ENCODE measurements at places on chromosomes 16 and 17. TPM values are rescaled to one million over a fixed set of nuclear protein-coding genes. Genes with fewer than 3 reads are reported as not detected.

DNA sequence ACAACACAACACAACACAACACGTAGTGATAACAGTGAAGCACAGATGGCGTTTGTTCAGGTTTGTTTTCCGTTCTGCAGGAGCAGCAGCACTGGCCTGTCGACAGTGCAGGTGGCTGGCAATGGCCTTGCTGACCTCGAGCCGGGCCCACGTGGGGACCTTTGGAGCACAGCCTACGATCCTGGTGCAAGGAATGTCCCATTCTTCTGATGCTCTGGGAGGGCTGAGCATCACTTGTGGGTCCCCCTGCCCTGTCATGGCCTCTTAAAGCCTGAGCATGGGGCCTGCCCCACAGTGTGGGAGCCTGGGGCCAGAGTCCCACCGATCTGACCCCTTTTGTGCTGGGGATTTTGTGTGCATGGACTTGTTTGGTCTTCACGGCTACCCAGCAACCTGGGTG, 6.8 kb downstream of the MAP2K3 start:
- no peak for DNase-seq

- no peak for DNase-seq
Measured at GRCh38 chr17:66353937-66354401, 51.6 kb downstream of the PRKCA start.

- no peak for DNase-seq
Measured at GRCh38 chr17:26963163-26963503, 330.8 kb upstream of the WSB1 start.

- no peak for DNase-seq
Measured at GRCh38 chr17:40306395-40306794, 2.6 kb upstream of the RARA start.

GRCh38 chr17:9123594-9124553, 102.6 kb downstream of the NTN1 start:
- no peak for DNase-seq

DNA sequence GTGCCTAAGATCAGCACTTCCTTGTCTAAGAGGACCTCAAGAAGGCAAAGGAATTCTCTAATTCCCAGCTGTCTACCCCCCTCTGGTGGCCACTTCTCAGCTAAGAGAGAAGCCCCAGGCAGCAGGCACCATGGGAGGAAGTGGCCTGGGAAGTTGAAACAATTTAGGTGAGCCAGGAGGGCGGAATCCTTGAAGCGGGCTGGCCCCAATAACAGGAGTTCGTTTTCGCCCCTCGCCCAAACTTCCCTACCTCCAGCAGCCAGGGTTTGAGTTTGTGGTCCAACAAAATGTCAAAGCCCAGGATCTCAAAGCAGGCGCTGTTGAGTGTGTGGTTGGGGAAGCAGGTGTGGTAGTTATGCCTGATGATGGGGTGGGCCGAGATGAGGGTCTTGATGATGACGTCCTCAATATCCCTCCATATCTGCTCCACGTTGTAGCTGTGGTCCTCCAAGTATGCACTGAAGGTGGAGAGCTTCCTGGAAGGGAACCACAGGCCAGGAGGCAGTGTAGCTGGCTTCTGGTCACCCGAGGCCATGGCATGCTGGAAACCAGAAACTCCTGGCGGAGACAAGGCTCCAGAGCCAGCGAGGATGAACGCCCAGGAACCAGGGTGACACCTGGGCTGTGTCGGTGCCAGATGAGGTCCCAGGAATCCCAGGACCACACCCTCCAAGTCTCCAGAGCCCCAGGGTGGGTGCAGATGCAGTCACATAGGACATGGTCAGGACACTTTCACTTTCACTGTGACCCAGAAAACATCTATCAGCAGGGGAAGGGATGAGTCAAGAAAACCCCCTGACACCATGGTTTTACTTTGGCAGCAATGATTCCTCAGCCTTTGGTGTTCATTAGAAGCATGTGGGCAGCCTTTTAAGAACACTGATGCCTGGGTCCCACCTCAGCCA, 25.6 kb downstream of the TTLL6 start:
- peak; percentile 32 for DNase-seq

GRCh38 chr17:55177159-55177854, 87.5 kb upstream of the HLF start:
- DNase-seq: no peak

- DNase-seq: no peak
Measured at GRCh38 chr16:84272740-84273320, 21.8 kb upstream of the WFDC1 start.

CDK5R1 gene
- 2.6 TPM for total RNA-seq

VTN gene
- total RNA-seq: 3.1 TPM

ODAD4 gene
- 1.1 TPM for total RNA-seq

GRCh38 chr17:68800751-68801150, 154.4 kb downstream of the ABCA8 start:
- no peak for DNase-seq

DBF4B gene
- 7.8 TPM for total RNA-seq

MPV17L gene
- total RNA-seq: 8.2 TPM

KRT31 gene
- not detected for total RNA-seq

ADAD2 gene
- not detected for total RNA-seq

GRCh38 chr17:41559548-41559947, 12.3 kb downstream of the KRT9 start:
- no peak for DNase-seq

All from thoracic aorta (tissue), 2 donors.